ENCODE measurements at places on chromosomes 12 and 14.
A peak's percentile ranks its signal among the peaks of the same experiment; 100 is the strongest.

GRCh38 chr12:1828856-1829255 lies 8.5 kb downstream of the LRTM2 start:
- DNase-seq, result no peak

DNA sequence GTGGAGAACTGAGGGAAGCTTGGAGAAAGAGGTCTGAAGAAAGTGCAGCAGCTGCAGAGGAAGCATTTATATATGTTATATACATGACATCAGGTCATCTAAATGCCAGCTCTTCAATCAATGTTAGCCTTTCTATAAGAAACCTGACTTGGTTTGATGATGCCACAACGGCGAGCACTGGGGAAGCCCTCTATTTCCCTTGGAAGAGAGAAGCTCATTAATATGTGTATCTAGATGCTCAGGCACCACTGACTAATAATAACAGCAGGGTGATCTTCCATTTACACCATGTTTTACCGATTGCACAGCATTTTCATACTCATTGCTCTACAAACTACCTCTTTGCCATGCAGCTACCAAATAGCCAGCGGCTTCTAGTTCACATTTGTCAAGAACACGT lies 811 bp downstream of the ACYP1 start:
- peak; percentile 55 for DNase-seq

DNA sequence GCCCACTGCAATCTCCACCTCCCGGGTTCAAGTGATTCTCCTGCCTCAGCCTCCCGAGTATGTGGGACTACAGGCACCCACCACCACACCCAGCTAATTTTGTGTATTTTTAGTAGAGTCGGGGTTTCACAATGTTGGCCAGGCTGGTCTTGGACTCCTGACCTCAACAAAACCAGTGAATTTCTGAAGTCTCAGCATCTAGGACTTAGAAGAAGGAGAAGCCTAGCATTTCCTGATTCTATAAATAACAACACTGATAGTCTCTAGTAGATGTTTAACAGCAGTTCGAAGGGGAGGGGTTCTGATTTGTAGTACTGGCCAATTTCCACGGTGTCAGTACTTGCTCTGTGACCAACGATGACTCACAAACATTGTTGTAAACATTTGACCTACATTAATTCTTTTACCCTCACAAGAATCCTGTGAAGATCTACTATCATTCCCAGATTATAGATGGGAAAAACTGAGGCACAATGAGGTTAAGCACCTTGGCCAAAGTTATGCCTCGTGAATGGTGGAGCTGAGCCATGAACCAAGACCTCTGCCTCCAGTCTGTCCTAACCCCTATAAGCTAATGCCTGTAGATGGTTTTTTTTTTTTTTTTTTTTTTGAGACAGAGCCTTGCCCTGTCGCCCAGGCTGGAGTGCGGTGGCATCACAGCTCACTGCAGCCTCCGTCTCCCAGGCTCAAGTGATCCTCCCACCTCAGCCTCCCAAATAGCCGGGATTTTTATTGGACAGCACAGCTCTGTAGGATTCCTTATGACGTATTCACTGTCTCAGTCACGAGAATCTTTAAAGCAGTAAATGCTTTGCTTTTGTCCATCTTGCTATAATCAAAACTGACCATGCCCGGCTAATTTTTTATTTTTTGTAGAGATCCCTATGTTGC lies 5.2 kb downstream of the P2RX4 start:
- DNase-seq, result no peak

- no peak for DNase-seq
Observed at GRCh38 chr14:32300136-32300535, 29.0 kb upstream of the AKAP6 start.

- no peak for DNase-seq
Observed at GRCh38 chr12:4215229-4216186, 58.1 kb upstream of the CCND2 start.

DNA sequence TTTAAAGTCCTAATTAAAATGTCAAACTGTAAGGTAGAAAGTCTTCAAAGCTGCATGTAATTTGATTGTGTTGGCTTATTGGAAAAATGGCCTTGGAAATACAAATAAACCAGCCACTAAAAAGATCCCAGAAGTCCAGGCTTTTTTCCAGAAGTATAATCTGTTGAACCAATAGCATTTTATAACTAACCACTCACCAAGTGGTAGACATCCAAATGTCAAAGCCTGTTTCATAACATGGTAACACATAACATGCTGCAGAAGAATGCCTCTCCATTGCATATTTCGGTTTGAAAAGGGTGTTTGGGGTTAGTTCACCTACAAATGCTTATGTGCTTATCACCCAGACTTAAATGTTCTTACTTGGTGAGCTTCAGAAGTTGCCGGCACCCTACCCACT lies 183.7 kb upstream of the DIO2 start:
- no peak for DNase-seq

GRCh38 chr12:6765634-6766581 lies at the start of gene PTMS:
Gene PTMS (plus strand): TSS chr12:6766363. CDS start chr12:6766706, 343 bp downstream.
- DNase-seq, result peak; percentile 89

DNA sequence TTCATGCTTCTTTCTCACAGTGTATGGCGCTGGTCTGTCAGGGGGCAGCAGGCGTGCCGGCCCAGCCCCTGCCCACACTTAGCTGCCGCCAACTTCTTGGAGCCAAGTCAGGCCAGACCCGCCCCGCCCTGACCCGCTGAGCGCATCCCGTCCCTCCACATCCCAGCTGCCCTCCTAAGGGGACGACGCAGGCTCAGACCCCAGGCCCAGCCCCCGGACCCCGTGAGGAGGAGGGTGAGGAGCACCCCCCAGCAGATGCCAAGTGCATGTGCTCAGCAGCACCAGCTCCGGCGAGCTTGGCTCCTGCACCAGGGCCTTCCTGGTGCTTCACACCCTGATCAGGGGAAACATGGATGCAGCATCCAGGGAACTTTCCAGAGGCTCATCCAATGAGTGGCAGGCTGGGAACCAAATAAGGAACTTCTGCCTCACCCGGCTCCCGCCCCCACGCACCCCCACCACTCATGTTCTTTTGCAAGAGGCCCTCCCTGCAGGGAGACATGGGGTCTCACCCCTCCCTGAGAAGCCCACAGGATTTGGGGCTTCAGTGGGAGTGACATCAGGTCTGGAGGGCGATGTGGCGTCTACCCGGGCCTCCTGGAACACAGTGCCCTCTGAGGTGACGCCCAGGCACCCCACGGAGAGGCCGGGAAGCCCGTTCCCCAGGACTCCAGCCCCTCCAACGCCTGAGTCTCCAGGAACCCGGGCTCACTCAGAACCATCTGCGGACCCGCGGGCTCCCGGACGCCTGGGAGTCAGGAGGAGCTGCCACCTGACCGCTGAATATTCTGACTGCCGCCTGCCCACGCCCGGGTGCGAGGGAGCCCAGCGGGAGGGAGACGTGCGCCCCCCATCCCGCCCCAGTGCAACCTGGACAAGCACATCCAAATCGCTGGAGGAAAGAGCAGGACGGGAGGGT lies 70.0 kb upstream of the GALNT9 start:
- DNase-seq, result no peak

DNA sequence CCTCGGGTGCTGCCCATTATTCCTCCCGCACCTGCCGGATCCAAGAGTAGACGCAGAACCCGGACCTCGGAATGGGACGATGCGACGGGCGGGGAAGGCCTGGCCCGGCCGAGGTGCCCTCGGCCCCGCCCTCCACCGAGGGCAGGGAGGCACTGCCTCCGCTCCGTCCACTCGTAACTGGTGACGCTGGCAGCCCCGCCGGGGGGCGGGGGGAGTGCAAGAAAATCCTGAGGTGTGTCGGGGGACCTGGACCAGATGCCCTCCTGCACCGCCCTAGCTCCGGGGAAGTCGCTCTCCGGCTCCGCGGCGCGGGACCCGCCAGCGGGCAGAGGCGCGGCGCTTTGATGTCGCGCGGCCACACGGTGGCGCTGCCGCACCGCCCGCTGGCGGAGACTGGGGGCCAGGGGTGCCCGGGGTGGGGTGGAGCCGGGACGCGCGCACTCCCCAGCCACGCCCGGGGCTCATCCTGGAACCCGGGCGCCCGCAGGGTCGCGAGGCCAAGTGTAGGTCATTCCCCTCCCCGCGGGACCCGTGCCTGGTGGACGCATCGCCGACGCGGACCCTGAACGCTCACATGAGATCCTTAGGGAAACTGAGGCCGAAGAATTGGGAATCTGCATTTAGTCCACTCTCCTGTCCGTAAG lies 202.8 kb downstream of the TTC8 start:
- DNase-seq, result peak; percentile 50

- DNase-seq, result no peak
Observed at GRCh38 chr12:48990552-48990951, 8.6 kb downstream of the DDN start.

GRCh38 chr14:93201155-93201704 lies 5.6 kb downstream of the GON7 start:
- DNase-seq, result no peak

- DNase-seq, result no peak
Observed at GRCh38 chr14:102370305-102370809, 7.6 kb downstream of the TECPR2 start.

- DNase-seq, result peak; percentile 98
Observed at GRCh38 chr12:105409801-105410471, 79.4 kb downstream of the C12orf75 start.

DNA sequence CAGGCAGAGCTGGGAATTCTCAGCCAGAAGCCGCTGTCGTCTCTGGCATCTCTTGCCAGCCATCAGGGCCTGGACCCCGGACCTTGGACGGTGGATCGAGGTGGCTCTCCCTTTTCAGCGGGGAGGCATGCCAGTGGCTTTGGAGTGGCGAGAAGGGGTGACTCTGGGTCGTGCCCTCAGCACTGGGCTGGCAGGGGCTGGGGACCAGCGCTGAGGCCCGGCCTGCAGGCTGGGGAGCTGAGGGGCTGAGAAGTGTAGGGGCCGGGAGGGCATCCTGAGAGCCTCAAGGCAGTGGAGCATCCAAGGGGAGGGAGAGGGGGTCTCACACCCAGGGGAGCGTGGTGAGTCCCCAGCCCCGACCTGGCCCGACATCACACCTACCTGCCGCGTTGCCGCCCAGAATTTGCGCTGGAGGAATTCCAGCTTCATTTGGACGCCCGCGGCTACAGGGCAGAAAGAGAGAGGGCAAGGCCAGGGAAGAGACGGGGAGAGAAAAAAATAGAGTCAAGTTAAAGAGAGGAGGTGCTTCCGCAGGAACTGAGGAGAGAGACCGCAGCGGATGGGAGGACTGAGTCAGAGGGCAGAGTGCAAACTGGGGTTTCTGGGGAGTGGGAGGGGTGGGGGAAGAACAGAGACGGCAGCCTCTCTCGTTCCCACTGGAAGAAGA lies 9.0 kb upstream of the LRTM2 start:
- DNase-seq, result no peak

DNA sequence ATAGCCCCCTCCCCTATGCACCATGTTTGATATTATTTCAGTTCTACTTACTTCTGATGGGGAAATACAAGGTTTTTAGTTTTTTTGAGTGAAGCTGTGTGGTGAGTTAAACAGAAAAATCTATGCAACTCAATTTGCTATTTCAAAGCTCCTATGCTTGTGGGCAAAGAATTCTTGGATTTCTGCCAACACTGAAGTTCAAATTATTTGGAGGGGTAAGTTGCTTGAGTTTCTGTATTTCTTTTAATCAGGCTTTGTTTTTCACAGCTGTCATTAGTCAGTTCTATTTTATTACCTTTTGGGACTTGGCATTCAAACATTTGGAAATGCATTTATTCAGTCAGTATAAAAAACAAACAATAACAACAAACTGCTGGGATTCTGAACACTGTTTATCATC lies 407.5 kb upstream of the MGAT4C start:
- no peak for DNase-seq

GRCh38 chr14:74382231-74382630 lies 34.0 kb downstream of the VRTN start:
- DNase-seq, result no peak

GRCh38 chr14:24372701-24373416 lies 4.9 kb downstream of the NFATC4 start:
- DNase-seq, result no peak

- DNase-seq, result no peak
Observed at GRCh38 chr14:20798318-20798717, 4.3 kb downstream of the RNASE1 start.

DNA sequence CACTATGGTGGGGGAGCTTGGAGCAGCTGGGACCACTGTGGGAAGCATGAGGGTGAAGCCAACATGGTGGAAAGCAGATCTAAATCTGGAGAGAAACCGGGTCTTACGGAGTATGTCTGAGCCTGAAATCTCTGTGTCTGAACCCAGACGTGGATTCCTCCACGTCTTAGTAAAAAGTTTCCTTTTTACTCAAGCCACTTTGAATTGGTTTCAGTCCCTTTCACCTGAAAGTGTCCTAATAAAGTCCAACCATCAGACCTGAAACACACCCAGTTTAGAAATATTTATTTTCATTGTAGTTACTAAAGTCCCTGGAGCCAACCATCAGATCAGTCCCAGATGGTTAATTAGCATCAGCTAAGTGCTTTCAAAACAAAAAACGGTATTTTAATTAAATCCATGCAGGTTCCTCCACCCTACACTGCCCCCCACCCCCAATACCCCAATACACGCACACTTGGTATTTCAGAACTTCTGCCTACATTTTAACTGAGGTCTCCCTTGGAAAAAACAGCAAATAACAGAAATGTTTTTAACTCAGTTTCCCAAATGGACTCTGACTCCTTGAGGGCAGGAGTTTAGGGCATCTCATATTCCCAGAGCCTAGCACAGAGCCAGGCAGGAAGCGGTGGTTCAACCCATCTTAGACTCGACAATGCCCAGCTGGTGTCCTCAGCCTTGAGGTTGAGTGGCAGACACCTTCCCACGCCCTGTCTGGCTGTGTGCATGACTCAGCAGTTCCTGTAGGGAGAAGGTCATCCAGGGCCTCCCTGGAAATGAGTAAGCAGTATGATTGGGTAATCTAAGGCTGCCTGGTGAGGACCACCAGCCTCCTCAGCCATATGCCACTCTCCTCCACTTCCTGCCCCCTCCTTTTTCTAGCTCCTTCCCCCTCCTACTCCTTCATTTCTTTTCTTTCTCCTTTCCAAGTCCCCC lies 175.8 kb downstream of the TTC8 start:
- DNase-seq, result no peak

DNA sequence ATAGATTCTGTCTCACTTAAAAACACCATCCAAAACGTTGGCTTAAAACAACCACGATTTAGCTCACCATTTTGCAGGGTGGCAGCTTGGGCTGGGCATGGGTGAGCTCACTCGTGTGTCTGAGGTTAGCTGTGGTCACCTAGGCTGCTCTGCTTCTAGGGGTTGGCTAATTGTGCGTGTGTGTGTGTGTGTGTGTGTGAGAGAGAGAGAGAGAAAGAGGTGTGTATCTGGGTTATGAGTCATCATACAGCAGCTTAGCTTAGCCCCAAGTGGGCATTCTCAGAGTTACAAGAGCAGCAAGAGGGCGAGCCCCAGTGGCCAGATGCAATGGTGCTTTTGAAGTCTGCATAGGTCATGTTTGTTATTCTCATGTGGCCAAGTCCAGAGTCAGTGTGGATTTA lies 6.0 kb downstream of the FBXW8 start:
- no peak for DNase-seq

GRCh38 chr14:81200054-81200453 lies 20.7 kb downstream of the GTF2A1 start:
- DNase-seq, result no peak

GRCh38 chr14:94100847-94101246 lies 9.7 kb upstream of the IFI27 start:
- no peak for DNase-seq

DNA sequence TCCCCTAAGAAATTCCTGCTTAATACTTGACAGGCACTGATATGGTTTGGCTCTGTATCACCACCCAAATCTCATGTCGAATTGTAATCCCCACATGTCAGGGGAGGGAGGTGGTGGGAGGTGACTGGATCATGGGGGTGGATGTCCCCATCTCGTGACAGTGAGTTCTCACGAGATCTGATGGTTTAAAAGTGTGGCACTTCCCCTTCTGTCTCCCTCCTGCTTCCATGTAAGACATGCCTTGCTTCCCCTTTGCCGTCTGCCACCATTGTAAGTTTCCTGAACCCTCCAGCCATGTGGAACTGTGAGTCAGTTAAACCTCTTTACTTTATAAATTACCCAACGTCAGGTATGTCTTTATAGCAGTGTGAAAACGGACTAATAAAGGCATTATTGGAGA lies 198.0 kb downstream of the FOXN3 start:
- no peak for DNase-seq
